ENCODE measurements at places on chromosomes 16 and 17.

- DNase-seq: no peak
Observed at GRCh38 chr17:44167181-44167861, 3.2 kb upstream of the ASB16 start.

DNA sequence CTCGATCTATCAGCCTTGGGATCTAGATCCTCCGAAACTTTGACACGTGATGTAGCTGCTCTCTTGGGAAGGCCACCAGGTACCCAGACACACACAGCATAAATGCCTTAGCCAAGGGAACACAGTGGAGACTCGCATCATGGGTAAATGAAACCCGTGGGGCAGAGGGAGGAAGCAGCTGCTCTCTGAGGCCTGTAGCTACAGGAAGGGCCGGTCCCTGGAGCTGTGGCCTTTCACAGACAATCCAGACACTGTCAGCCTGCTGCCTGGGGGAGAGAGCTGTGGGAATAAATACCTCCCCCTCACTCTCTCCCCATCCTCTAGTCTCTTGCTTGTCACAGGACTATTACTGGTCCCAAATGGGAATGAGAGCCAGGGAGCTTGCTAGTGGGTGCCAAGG, 351.2 kb downstream of the UTP18 start:
- no peak for DNase-seq

GRCh38 chr17:19269106-19269505, 31.9 kb downstream of the EPN2 start:
- no peak for DNase-seq

- no peak for DNase-seq
Observed at GRCh38 chr16:49274591-49274990, 7.0 kb downstream of the CBLN1 start.

GRCh38 chr17:43900183-43900857, 7.0 kb downstream of the MPP2 start:
- DNase-seq: peak; percentile 79

DNA sequence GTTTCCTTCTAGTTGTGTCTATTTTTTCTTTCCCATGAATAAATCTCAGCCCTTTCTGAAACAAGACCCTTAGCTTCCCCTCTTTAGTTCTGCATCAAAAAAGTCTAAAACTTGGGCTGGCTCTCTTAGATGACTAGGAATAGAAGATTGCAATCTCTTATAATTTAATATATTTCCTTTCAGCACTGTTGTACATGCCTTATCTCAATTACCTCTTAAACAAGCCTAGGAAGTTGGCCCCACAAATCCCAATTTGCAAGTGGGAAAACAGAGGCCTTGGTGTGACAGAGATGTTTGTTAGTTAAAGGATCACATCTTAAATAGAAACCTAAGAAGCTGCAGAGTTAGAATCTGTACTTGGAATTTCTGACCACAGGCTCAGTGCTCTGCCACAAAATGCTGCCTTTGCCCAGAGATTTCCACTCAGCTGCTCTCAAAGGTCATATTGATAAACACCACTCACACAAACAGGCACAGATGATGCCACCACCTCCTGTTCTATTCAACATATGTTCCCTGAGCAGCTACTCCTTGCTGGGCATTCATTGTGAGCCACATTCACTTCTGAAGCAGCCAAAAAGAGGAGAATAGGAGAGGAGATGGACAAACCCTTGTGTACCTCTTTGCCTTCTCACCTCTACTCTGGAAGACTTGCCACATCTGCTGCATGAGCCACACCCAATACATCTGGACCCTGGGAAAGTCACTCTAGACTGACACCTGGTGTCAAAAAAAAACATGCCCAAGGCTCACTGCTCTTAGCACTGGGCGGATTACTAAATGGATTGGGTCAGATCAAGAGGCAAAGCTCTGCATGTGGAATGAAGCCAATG, 5.5 kb downstream of the CCDC182 start:
- DNase-seq: peak; percentile 78
